Amygdala (tissue), 56 donors: ENCODE measurements at places on chromosomes 7 and 10.

DNA sequence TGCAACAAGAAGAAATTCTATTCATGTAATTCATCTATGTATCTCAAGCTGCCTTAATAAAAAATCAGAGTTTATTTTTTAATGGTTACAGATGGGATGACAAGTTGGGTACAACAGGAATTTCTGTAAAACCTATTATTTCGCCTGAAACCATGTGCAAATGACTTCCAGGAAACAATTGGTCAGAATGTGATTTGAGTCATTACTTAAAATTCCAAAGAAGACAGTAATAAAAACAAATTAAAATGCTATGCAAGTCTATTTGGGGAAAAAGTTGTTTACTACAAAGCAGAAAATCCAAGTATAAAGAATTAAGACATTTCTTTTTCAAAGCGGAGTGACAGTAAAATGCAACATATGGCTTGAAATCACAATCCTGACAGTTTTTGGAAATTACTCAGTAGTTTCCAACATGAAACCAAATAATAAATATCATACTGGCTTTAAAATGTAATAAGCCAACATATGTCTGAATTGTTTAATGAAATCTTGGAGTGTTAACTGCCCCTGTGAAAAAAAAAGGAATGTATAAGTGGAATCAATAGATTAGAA lies 41.5 kb upstream of the SEMA3C start:
- DNase-seq: no peak

- DNase-seq: no peak
Observed at GRCh38 chr7:103765901-103766300, 223.6 kb downstream of the RELN start.

- DNase-seq: no peak
Observed at GRCh38 chr7:48587475-48587874, 336.9 kb upstream of the CDC14C start.

DNA sequence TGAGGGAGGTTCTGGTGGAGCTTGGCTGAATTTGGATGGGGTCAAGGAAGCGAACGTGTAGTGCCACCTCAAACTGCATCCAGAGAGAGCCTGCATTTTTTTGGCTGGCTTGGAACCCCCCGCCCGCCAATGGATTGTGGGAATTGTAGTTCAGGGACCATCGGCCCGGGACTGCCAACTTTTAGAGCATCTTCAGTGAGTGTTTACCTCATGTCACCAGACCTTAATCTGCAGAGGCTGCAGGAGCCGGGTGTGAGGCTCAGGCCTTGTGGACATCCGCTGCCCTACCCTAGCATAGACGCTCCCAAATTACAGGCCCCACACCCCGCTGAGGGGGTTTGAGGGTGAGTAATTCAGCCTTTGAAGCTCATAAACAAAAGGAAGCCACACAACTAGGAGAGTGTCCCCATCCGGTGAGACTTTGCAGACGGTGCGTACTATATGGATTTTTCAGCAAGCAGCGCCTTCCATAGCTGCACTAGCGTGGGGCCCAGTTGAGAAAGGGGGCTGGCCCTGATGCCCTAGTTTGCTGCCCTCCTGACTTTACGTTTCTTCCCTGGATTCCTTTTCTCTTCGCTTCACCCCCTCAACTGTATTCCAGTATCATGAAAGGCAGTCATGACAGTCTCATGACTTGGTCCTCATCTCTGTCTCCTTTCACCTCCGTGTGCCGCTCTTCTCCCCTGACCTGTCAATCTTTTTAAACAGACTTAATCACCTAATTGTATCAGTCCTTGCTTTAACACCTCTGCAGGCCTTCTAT lies 717 bp downstream of the CNPY4 start:
- no peak for DNase-seq

- DNase-seq: no peak
Observed at GRCh38 chr7:154965014-154965413, 37.9 kb downstream of the PAXIP1 start.

DNA sequence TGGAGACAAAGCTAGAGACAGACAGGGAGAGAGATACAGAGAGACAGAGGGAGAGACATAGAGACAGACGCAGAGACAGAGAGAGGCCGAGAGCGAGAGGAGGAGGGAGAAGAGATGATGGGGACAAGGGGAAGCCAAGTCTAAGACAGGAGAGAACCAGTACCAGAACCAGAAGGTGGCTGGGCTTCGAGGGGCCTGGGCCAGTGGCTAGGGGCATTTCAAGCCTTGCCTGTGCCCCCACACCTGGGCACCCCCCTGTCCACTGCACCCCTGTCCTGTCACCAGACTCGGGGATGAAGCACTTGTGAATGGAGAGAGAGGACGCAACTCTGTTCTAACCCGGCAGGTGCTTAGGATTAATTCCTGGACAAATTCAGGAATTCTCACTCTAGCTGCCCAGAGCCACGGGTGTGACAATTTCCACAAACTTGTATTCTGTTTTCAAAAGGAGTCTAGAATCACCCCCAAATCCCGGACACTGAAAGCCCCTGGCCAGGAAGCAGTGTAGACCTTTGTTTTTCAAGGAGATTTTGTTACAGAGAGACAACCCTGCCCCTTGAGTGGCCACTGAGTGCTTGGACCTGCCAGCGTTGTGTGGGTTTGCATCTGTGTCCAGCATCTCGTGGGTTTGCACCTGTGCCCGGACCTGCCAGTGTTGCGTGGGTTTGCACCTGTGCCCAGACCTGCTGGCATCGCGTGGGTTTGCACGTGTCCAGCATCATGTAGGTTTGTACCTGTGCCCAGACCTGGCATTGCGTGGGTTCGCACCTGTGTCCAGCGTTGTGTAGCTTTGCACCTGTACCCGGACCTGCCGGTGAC lies 157.3 kb downstream of the WDR37 start:
- no peak for DNase-seq

DNA sequence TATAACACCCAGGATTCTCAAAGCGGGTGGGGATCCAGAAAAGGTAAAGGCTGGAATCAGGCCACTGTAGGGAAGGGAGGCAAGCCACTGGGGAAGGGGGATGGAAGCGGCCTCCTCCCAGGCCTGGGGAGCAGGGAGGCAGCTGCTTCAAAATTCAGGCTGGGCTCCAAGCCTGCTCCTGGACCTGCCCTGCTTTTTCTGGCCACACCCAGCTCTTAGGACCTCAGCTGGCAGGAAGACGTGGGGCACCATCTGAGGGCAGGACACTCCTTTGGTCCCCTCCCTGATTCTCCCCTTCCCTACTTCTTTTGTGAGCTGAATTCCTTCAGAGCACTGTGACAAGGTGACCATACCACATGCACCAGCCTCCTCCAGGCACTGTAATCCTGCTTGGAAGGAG lies 4.6 kb upstream of the LBX1 start:
- no peak for DNase-seq

GRCh38 chr7:47587351-47587750 lies 5.4 kb upstream of the TNS3 start:
- DNase-seq: no peak

DNA sequence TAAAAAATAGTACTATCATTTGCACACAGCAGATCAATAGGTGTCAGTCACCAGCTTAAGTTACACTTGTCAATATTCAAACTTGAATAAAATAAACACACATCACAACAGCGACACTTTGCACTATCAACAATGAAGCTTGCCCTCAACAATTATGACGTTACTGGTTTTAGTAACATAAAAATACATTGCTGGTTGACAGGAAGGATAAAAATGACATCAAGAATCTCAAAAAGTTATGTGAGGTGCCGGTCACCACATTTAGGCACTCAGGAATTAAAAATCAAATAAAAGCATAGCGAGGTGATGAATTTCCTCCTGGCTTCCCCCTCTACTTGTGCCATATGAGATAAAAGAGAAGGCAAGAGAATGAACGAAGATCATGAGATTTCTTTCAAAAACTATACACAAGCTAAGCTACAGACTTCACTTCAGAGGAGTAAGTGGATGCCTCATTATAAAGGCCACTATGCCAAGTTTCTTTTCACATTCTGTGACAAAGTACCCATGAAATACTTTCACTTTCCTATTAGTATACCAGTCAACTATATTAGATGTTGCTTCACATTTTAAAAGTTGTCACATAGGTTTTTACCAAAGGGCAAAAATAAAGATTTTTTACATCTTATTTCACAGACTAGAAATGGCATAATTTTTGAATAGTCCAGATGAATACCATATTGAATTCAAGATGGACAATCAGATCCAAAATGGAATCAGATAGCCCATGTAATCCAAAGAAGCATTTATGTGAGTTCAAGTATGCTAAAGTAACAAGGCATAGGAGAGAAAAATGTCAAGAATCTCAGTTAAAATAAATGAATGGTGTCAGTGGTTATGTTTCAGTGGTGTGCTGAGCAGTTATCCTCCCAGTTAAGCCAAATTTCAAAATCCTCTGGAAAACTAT lies 3.6 kb downstream of the CCDC71L start:
- no peak for DNase-seq

- no peak for DNase-seq
Observed at GRCh38 chr7:19144661-19145433, at the start of gene FERD3L. TSS of gene FERD3L (minus strand) at chr7:19145421. CDS start at chr7:19145362, 59 bp downstream.

DNA sequence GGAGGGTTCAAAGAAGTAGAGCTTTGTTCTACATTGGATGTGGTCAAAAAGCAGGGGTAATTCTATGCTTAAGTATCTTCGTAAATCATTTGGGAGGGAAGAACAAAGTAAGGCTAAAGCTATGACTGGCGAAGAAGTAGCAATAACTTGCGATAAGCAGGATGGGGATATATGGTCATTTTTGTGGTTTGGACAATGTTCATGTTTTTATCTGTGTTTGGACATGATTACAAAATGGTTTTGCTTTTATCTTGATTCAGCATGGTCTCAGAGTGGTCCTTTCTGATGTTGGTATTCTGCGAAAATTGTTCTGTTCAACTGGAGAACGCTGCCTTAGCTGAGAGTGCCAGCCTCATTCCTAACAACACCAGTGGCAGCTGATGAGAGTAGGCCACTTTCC lies 208.8 kb downstream of the SEMA3A start:
- DNase-seq: no peak

GRCh38 chr10:7700577-7701125 lies 2.5 kb upstream of the ITIH2 start:
- no peak for DNase-seq

- DNase-seq: no peak
Observed at GRCh38 chr10:127976701-127977356, 69.9 kb downstream of the PTPRE start.

DNA sequence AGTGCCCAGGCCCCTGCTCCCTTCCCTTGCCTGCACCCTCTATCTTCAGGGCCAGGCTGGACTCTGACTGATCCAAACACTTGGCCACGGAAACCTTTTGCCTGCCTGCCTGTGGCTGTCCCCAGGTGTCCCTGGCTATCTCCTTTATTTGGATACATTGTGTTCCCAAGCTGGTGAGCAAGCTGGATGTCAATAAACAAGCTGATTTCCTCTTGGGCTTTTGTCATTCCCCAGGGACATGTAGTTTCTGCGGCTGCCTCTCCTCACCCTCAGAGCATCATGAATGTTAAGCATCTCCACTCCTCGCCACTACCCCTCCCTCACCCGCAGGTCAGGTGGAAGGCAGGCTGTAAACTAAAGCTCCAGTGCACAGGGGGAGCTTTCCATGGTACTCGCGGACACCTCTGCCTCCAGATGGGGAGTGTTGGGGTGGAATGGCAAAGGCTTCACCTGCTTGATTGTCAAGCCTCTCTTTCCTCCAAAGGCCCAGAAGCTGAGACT lies 6.9 kb downstream of the GHRHR start:
- no peak for DNase-seq

DNA sequence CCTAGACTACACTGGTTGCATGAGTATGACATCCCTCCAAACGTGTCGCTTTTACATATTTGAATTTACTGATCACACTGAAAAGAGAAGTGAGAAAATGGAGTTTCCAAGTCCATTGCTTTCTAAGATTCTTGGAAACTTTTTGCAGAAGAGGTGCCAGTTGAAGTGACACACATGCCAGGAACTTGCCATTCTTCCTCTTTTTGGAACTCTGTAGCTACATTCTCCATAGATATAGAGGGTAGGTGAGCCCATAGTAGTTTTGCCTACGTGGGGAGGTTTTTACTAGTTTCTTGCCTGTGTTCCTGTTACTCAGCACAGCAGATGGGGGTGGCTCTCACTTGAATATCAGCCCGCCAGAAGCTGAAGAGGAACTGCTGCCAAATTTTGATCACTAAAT lies 286.6 kb upstream of the NRP1 start:
- no peak for DNase-seq

DNA sequence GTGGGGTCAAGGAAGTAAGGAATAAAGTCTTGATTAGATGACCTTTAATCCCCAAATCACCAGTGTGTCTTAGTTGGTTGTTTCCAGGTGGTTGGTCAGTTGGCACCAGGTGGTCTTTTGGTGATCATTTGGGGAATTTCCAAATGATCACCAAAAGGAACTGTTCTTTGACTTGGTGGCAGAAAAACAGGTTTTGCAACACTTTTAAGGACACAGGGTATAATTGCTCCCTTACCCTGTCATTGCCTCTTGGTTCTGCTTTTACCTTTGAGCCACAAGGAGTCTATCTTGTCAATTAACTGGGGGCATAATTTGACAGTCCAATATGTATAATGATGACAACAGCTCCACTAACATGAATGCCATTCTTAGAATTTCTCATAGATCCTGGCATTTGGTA lies 104.2 kb downstream of the ADK start:
- DNase-seq: no peak

DNA sequence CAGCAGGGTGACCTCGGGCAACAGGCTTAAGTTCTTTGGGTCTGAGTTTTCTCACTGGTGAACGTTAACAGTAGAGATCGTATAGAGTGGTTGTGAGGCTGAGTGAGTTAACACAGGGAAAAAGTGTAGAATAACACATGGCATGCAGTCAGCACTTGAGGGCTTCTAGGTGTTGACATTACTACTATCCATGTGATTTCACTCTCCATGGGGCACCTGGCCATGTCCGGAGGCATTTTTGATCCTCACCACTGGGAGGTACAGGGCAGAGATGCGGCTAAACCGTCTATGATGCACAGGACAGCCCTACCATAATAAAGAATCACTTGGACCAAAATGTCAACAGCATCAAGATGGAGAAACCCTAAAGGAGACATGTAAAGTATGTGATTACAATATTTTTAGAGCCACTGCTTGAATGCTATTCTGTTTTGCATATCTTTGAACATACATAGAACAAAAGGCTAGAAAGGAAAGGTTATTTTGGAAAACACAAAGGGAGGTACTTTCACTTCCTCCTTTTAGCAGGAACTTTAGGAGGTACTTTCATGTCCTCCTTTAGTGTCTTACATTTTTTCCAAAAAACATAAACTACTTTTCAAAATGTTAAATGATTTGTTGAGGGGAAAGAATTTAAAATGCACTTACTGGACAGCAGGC lies 44.3 kb downstream of the NOD1 start:
- DNase-seq: no peak

DNA sequence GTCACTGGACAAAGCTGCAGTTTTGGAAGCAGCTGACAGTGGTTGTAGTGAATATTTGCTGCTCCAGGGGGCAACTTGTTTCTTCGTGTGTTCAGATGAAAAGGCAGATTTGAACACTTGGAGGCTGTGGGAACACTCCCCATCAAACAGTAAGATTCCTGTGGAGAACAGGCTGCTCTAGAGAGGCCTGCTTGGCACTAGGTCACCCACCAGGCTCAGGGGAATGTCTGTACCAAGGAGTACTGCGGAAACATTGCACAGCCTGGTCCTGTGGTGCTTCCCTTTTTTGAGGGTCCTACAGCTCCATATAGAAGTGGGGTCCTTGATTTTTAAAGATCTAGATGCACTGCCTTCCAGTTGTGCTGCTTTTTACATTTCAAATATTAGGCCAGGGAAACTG lies 97.5 kb downstream of the CXCL12 start:
- DNase-seq: no peak

- DNase-seq: no peak
Observed at GRCh38 chr10:133160826-133161471, 930 bp downstream of the KNDC1 start.

- no peak for DNase-seq
Observed at GRCh38 chr10:99233689-99234037, 2.0 kb downstream of the HPSE2 start.

GRCh38 chr7:115782696-115783490 lies 247.7 kb downstream of the TFEC start:
- DNase-seq: no peak
